ENCODE measurements at places on chromosomes 16 and 17.

DNA sequence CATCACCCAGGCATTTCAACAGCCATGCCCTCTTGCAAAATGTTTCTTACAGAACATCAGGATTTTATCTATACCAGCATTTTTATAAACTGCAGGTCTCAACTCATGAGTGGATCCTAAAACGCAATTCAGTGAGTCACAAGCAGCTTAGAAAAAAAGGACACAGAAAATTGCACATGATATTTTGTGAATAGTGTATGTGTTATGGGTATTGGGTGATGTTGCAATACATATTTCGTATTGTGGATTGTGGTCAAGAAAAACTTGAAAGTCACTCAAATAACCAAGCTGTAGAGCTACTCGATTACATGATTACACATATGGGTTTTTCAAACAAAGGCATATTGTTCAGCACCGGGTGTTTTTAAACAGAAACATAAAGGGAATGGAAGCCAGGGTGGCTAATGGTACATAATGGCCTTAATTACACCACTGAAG is 1.4 kb downstream of the WIPI1 start:
- no peak for DNase-seq

DNA sequence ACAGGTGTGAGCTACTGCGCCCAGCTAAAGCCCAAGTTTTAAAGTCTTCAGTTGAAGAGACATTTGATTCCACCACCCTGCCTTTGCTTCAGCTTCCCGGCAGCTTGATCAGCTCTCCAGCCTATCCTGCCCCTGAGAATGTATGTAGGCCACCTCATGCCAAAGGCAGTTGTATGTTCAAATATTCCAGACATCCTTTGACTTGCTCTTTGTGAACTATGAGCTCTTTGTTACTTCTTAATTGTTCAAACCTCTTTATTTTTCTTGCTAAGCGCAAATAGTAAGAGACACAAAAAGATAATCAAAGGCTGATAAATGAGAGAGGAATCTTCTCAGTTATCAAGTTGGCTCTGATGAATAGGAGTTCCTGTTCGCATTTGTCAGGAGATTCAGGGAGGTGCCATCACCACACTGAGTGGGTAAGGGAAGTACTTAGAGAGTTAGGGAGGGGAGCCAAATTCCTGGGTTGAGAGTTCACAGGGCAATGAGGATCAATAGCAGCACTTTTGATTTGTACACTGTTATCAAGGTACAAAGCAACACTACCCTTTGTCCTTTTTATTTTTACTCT is 32.0 kb upstream of the SUPT4H1 start:
- no peak for DNase-seq

DNA sequence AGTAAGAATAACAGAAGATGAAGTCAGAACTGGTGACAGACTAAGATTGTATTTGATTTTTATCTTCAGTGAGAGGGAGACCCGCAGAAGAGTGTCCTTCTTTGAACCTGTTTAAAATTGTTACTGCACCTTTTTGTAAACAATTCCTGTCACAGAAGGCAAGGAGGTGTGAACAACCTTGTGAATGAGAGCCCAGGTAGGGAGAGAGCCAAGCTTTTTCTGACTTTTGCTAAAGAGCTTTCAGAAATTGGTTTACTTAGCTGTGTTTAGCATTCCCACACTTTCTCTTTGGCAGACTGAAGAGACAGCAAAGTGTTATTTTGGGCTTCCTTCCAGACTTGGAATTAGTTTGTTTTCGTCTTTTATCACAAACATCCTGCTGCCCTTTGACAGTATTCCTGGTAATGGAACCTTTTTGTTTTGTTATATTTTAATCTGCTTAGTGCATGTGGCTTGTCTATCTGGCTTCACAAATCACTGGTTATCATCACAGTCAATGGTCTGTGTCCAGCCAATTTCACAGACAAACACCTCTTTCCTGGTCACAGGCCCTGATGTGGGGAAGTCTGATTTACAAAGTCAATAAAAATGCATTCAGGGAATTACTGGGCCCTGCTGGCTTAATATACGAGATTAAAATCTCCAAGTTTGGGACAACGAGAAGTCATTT is 85.7 kb upstream of the HS3ST2 start:
- DNase-seq: no peak

DNA sequence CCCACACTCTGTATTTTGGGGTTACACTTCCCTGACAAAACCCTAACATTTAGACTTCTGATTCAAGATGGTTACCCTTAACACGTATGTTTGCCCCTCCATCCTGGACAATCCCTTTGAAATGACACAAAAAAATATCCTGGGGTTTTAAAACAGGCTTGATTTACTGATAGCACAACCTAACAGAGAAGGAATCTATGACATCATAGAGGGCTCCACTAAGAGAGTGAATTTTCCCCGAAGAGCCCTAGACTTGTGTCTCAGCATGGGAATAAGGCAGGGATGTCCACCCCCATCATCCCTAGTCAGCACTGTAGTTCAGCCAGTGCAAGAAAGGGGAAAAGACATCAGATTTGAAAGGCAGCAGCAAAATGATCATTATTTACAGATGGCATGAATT is 15.8 kb upstream of the SRCIN1 start:
- no peak for DNase-seq
